ENCODE measurements at places on chromosomes 12 and 14.

- DNase-seq = no peak
Observed at GRCh38 chr14:77424862-77425261, 1.5 kb upstream of the NOXRED1 start.

DNA sequence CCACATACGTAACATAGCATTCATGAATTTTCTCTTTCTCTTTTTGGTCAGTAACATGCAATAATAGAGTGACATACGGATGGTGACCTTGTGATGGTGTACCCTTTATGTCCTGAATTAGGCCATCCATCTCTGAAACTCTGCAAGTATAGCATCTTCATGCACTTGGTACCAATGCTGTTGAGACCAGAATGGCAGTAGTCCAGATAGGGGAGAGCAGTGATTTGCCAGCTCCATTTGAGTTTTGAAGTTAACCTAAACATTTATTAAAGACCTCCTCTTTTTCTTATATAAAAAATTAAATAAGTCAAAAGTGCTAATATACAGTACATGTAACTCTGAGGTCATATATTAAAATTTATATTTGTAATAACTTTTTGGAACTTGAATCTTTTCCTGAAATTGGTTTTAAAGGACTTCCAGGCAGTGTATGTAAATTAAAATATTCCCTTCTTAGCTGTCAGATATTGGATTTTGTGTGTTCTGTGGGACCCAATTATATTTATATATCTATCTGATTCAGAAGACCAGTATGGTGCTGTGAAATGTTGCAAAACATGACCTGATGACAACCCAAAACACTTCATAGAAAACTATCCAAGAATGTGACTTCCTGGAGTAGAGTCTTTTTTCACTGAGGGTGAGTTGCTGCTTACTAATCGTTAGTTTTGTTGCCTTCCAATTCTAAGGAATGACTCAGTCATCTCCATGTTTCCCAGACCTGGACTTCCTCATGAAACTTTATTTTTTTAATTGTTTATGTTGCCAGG, 3.5 kb downstream of the ELK3 start:
- no peak for DNase-seq

DNA sequence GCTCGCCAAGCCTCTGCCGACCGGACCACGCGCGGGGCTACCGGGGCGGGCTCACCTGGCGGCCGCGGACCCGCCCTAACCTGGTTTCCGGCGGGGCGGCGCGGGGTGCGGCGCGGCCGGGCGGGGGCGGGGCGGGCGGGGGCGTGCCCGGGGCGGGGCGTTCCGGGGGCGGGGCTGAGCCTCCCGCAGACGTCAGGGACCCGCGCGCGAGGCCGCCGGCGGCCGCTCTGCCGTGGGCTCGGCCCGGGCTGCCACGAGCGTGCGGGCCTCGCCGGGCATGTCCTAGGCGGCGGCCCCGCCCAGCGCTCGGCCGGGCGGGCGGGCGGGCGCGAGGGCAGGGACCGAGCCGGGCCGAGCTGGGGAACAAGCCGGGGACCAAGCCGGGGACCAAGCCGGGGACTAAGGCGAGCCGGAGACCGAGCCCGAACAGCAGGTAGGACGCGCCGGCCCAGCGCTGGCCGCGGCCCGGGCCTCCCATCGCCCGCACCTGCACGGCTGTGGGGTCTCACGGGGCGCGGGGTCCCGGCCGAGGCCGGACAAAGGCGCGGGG, at the start of gene CEP170B:
Gene CEP170B, plus strand, starts transcription at position 188 of the 550 bp plus-strand sequence. CDS start 3,183 bp downstream, outside the sequence.
- no peak for DNase-seq

DNA sequence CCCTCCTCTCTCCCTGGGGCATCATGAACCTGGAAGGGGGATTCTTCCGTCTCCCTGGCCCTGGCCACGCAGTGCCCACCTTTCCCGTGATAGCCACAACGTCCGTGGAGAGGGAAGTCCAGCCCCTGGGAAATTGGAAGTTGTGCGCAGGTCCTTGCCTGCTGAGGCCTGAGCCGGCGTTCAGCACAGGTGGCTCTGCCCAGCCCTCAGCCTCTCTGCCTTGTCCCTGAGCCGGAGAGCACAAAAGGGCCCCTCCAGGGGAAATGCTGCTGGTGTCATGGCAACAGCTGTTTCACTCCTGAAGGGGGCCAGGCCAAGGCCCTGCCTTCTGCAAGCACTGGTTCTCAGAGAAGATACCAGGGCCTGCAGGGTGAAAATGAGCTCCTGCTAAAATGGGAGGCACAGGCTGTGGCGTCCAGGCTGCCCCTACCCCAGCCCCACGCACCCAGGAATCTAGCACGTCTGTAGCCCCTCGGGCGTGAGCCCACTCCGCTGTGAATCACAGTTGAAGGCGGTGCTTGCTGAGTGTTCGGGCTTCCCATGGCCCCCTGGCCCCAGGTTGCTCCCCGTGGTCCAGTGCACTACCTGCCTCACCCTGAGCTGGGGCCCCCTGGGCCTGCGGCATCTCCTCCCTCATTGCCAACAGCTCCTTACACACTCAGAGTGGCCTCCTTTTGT, 149.4 kb downstream of the ADGRD1 start:
- DNase-seq = peak; percentile 20

GRCh38 chr14:100522616-100523099, 64.6 kb downstream of the BEGAIN start:
- DNase-seq = no peak

GRCh38 chr14:104505085-104506074, 74.2 kb upstream of the C14orf180 start:
- no peak for DNase-seq

DNA sequence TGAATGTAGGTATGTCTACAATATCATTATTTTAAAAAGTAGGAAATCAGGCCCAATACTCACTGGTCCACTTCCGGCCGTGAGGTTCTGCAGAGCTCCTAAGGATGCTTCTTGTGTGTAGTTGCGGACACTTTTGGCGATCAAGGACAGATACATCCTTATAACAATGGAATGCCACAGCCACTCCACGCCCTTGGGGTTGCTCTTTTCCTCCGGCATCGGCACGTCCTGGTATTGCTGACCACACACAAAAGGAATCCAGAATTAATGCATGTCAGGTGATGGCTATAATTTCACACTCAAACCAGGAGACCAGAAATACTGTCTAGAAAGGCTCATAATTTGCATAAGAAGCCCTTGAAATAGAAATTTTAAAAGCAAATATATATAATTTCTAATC, 65.6 kb upstream of the YARS2 start:
- DNase-seq = no peak

GRCh38 chr12:26512213-26512612, 316.8 kb downstream of the SSPN start:
- no peak for DNase-seq

GRCh38 chr14:97692084-97692483, 894.9 kb downstream of the VRK1 start:
- DNase-seq = no peak

GRCh38 chr12:89856431-89856830, 147.8 kb upstream of the ATP2B1 start:
- DNase-seq = no peak

DNA sequence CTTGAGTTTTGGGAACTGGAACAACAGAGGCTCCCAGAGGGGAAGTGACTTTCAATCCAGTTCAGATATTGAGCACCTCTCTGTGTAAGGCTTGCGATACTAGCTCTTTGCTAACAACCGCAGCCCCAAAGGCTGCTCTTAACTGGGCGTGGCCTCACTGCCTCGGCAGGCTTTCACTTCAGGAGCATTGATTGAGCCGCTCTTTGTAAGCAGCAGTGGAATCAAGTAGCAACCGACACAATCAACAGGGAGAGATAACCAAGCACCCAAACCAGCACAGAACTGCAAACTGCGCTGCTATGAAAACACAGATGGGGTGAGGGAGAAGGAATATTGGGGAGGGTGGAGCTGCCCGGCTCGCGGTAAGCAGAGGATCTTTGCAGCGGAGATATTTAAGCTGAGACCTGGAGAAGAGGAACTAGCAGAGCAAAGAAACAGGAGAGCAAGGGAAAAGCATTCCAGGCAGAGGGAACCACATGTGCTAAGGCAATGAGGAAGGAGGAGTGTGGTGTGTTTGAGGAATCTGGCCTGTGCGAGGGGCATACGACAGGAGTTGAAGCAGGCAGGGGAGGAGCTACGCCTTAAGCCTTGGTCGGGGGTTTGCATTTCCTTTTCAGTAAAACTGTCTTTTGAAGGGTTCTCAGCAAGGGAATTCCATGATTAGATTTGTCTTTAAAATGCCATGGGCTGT, 17.3 kb upstream of the YY1 start:
- peak; percentile 66 for DNase-seq

DNA sequence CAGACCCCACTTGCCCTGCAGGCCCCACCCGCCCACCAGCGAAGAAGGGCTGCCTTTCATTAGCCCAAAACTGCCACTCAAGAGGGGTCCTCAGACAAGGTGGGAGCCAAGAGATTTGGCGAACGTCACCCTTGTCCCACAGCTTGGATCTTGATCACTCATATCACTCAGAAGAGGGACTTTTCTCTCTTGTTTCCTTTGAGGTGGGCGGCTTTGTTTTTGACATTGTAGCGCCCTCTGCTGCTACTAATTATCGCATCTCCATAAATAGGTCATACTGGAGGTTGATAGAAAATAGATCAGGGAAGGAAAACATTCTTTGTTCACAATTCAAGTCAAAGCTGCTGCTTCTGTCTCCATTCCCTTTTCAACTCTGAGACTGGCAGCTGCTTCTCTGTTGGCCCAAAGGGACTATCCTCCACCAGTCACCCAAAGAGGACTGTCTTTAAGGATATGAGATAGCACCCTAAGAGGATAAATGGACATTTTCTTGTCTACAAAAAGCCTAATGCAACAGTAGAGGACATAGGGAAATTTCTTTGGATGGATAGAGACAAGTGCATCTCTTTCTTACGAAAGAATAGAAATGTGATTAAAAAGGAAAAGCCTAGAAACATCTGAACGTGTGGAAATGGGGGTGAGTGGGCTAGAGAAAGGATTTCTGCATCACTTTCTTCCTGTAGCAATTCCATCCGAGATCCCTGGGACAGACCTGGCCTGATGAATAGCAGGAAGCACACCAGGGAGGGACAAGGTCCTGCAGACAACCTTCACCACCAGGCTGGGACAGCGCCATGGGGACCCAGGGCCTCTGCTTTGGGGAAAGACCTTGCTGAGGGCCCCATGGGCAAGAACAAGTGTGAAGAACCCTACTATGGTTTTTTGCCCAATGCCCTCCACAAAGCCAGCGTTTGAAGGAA, 115.8 kb downstream of the DAD1 start:
- peak; percentile 30 for DNase-seq

DNA sequence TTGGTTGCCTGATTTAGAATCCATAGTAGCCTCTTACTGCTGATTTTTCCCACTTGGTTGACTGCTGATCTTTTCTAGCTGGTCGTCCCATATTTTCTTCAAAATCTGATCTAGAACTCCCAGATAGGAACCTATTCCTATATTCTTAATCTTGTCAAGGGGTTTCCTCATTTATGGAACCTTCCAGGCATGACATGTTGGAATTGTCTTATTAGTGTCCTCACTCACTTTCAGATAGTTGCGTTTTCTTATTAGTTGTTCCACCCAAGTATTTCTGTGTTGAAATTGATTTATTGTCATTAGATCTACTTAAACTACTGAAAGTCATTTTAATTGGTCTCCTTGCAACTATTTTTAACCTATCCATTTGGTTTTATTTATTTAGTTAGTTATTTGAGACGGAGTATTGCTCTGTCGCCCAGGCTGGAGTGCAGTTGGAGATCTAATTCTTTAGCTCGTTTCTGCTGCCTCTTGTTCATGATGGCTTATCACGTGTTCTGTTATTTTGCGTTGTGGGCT, 25.0 kb downstream of the KTN1 start:
- no peak for DNase-seq

- DNase-seq = no peak
Observed at GRCh38 chr12:85509081-85509856, 229.2 kb downstream of the ALX1 start.

DNA sequence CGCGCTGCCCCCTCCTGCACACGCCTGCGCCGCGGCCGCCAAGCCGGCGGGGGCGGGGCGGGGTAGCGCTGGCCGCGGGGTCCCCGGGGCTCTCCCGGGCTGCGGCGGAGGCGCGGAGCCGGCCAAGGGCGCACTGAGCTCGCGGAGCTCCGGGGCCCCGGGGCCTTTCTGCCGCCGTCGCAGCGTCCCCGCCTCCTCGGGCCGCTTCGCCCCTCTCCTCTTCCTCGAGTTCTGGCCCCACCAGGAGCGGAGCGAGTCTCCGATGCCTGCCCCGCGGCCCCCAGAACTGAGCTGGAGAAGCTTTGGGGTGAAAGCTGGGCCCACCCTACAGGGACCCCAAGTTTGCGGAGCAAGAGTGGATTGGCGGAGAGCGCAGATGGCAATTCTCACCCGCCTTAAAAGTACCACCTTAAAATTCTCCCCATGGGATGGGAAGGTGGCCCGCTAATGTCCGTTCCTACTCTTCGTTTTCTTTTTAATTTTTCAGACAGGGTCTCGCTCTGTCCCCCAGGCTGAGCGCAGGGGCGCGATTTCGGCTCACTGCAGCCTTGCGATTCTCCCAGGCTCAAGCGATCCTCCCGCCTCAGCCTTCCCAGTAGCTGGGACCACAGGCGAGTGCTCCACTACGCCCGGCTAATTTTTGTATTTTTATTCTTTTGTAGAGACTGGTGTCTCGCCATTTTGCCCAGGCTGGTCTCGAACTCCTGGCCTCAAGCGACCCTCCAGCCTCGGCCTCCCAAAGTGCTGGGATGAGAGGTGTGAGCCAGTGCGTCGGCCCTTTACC, 129.6 kb downstream of the NDUFA12 start:
- peak; percentile 46 for DNase-seq

- no peak for DNase-seq
Observed at GRCh38 chr14:29636870-29637269, 290.8 kb downstream of the PRKD1 start.

DNA sequence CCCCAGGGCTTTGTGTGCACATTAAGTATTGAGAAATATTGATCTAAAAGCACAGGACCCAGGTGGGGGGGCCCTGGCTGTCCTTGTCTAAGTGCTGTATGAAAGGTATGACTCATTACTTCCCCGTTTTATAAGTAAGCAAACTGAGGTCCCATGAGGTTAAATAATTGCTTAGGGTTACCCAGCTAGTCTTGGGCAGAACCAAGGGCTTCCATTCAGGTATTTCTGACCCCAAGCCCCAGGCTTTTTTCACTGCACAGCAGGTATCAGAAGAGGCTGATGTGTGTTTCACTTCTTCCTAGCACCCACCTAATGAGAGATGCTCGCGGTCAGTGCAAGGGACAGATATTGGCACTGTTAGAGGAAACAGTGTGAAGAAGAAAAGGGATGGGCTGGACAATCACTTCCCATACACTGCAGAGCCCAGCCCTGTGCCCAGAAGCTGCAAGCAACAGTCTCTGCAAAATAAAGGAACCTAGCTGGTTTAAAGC, 4.7 kb upstream of the TC2N start:
- DNase-seq = no peak

- no peak for DNase-seq
Observed at GRCh38 chr12:68336889-68337303, 4.7 kb upstream of the MDM1 start.

- no peak for DNase-seq
Observed at GRCh38 chr14:46279776-46280175, 371.8 kb downstream of the RPL10L start.

GRCh38 chr12:54027442-54027786, 826 bp upstream of the HOXC6 start:
- no peak for DNase-seq

GRCh38 chr14:23660290-23661226, 24.4 kb downstream of the DHRS2 start:
- no peak for DNase-seq
